Bronchus fibroblast of lung (primary cell): ENCODE measurements at places on chromosomes 7 and 10. TPM values are rescaled to one million over a fixed set of nuclear protein-coding genes. Genes with fewer than 3 reads are reported as not detected.

The USP6NL gene
- total RNA-seq: 8.9 and 9.2 TPM in 2 replicates

The ASB4 gene
- total RNA-seq: not detected in 2 replicates

The LDB3 gene
- total RNA-seq: 0.15 and 0.17 TPM in 2 replicates

The HOXA11 gene
- not detected in 2 replicates for total RNA-seq

The SLIT1 gene
- under 0.01 and 0.17 TPM in 2 replicates for total RNA-seq

The CLDN4 gene
- 1.2 and 1.7 TPM in 2 replicates for total RNA-seq
